HFF-Myc (cell line): ENCODE measurements at places on chromosomes 1 and 21.
A peak's percentile ranks its signal among the peaks of the same experiment; 100 is the strongest.

DNA sequence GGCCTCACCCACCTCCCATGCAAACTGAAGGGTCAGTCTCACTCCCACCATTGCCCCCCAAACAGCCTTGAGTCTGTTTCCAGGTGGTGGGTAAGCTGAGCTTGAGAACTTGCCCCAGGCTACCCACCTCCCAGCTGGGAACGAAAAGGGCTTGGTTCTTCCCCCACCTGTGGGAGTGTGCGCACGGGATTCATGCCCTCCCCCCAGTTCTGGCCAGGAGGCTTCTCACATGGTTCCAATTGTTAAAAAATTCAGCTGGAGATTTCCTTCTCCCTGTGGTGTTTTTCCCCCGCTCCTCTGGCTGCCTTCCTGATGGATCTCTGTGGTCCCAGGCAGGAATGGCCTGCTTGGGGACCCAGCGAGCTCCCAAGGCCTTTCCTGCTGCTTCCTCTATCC is 81.8 kb upstream of the C21orf91 start:
- DNase-seq, result no peak

GRCh38 chr1:241411056-241411775 is 54.2 kb upstream of the RGS7 start:
- DNase-seq, result no peak

- DNase-seq, result peak; percentile 71
These were observed 897 bp downstream of the EPHX4 start for GRCh38 chr1:92030656-92031107.

DNA sequence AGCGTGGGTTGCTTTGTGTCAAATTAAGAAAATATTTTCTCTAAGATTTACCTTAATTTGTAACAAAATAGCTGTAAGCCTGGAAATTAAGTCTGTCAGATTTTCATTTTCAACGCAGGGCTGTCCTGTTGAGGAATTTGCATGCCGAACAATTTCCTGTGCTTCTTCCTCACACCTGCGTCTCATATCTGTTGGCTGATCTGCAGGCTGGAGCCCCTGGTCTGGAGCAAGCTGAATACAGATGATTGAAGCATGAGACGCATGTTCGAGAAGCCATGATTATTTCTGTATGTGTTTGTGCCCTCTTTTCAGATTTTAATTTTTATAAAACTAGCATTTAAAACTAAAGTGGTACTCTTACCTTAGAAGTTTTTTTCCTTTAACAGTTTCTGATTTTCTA is 9.8 kb downstream of the MIXL1 start:
- no peak for DNase-seq

GRCh38 chr21:39632796-39633442 is 20.2 kb downstream of the B3GALT5 start:
- peak; percentile 36 for DNase-seq

GRCh38 chr1:89525169-89525855 is 683 bp downstream of the LRRC8B start:
- DNase-seq, result no peak

- no peak for DNase-seq
These were observed 64.2 kb downstream of the HLX start for GRCh38 chr1:220943319-220943996.

GRCh38 chr21:36479415-36480402 is at the start of gene CLDN14:
CLDN14 (minus strand) TSS chr21:36480122; CDS start chr21:36461695, 18,427 bp downstream.
- no peak for DNase-seq

DNA sequence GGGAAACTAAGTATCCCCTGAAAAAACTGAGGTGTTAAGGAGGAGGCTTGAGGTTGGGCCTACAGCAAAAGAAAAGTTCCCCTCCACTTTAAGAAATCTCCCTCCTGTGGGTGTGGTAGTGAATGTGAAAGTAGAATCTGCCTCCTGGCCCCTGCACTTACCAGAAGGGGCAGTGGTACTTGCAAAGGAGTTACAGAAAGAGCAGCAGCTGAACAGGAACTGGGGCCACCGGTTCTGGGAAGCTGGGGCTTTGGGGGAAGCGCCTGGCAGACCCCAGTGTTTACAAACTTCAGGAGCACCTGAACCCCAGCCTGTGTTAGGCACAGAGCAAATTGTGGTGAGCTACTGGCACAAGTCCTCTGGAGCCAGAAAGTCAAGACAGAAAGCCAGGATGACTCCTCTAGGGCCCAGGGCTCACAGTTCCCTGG is 250.2 kb upstream of the FGGY start:
- DNase-seq, result no peak

DNA sequence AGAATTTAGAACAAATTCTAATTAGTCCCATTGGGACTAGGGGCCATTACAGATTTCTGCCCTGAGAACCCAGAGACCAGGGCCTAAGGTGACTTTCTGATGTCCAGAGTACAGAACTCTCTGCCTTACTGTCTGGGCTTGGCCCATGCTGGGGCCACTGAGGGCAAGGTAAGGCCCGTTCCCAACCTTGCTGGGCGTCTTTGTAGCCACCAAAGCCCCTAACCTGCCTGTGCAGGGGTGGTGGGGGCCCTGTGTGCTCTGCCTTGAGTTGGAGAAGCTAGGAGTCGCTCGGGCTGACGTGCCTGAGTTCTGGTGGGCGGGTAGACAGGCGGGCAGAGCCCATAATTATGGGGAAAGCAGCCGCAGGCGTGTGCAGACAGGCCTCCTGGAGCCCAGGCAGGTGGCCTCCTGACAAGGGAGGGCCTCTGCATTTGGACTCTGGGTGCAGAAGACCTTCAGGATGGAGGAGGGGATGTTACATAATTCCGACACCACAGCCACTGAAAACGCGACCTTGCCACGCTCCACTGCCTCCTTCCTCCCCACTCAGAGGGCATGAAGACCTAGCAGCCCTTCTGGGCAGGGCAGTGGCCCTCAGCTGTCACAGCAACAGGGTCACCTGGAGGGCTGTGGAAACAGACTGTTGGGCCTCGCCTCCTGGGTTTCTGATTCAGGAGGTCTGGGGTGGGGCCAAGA is 239.9 kb upstream of the TMEM51 start:
- no peak for DNase-seq

DNA sequence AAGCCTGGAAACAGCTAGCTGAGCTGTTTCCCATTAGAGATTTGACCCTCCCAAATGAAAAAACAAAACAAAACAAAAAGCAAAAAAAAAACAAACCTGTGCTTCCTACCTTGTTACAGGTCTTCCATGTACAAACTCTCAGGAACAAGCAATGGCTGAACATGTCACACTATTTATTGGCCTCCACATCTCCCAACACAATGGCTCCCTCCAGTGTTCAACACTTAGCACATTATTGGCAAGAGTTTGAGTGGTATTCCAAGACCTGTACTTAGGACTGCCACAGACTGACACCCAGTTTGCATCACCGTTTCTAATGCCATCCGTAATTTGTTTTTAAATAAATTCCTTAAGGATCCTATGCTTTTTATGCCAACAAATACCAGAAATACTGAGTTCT is 195.0 kb upstream of the OLFM3 start:
- DNase-seq, result no peak

GRCh38 chr1:92483610-92484471 is 2.9 kb downstream of the GFI1 start:
- DNase-seq, result no peak

GRCh38 chr21:25970254-25970930 is 200.2 kb downstream of the APP start:
- no peak for DNase-seq

DNA sequence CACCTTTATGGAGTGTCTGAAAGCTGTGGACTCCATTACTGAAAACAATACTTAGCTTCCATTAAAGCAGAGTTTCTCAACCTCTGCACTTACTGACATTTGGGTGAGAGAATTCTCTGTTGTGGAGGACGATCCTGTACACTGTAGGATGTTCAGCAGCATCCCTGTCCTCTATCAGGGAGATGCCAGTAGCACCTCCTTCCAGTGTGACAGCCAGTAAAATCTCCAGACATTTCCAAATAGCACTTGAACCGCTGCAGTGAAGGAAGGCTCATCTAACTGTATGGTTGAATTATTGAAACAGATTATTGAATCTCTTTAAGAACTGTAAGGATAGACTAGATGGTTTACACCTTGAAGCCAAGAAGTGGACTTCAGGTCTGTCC is 3.1 kb downstream of the PRDM2 start:
- DNase-seq, result no peak

GRCh38 chr1:244305776-244306341 is 145.8 kb downstream of the ADSS2 start:
- DNase-seq, result no peak

- no peak for DNase-seq
These were observed 1.7 kb upstream of the TRIM67 start for GRCh38 chr1:231159963-231160761.

GRCh38 chr1:110875216-110875731 is 2.3 kb downstream of the CD53 start:
- no peak for DNase-seq

DNA sequence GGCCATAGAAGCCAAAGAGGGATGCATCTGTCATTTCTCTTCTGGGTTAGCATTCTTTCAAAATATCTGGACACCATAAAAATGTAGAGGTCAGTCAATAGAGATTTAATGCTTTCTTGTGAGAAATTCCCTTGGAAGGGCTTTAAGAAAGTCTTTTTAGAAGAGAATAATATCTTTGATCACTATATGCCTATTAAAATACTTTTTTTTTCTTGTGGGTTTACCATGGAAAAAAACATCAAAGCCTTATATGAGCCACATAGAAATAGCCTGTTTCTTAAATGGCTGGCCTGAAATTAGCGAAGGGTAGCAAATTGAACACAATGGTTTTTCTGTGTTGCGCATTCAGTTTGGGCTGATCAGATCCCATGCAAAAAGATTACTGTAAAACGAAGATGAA is 36.8 kb downstream of the BACE2 start:
- DNase-seq, result no peak

- peak; percentile 65 for DNase-seq
These were observed at the start of gene UHMK1 for GRCh38 chr1:162497723-162498495. UHMK1 (plus strand) TSS chr1:162497818; CDS start chr1:162498001, 183 bp downstream.

- DNase-seq, result no peak
These were observed 445.3 kb upstream of the LRRC7 start for GRCh38 chr1:69122373-69122772.

GRCh38 chr1:200437556-200438203 is 27.8 kb upstream of the ZNF281 start:
- DNase-seq, result no peak

GRCh38 chr1:90838720-90839119 is 121.6 kb upstream of the BARHL2 start:
- no peak for DNase-seq

GRCh38 chr21:38354231-38354630 is 97.4 kb downstream of the KCNJ15 start:
- DNase-seq, result no peak

DNA sequence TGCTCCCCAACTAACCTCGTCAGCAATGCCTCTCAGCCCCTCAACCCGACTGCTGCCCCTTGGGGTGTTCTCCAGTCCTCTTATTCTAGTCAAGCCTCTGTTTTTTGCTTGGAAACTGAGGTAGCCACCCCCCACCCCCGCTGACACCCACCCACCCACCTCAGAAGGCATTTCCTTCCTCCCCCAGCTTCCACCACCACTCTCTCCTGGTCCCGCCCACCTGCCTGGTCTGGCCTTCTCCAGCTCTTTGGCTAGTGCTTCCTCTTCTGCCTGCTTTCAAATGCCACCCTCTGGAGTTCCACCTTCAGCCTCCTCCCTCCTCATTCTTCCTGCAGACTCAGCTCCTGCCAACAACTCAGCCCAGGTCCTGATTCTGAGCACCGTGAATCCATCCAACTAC is 35.3 kb downstream of the OLFML2B start:
- DNase-seq, result no peak

DNA sequence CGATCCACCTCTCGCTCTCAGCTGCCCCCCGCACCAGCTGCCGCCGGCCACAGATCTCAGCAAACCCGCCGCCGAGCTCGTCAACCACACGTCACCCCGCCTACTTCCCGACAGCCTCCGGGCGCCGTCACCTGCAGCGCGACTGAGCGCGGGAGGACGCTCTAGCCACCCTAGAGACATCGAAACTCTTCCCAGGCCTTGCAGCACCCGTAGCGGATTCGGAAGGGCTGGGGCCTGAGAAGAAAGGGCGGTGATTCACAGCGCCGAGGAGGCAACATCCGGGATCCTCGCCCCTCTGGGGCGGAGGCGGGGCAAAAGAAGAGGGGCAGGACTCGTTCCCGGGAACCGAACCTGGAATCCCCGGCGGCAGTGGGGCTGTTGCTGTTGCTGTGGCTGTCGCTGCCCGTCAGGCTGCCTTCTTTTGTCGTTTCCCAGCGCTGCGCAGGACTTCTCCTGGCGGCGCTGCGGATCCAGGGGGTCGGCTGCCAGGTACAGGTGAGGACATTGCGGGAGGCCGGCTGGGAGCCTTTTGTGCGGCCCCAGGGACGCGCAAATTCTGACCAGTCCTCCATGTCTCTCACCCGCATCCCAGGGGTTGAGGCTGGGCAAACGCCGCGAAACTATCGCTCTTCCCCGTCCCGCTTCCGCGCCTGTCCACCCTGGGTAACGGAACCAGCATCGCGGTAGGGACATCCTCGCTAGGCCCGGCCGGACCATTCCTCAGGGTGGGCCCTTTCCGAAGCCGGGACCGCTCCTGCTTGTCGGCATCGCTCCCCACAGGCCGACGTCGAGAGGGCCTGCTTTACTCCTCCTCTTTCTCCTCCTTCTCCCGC is at the start of the genes RO60 and UCHL5:
TSS of gene RO60 (plus strand) at position 331 of the 833 bp plus-strand sequence. CDS start 9,443 bp downstream, outside the sequence.
TSS of gene UCHL5 (minus strand) at position 79 of the 833 bp plus-strand sequence. CDS start 100 bp downstream, outside the sequence.
- DNase-seq, result peak; percentile 94

GRCh38 chr21:37762606-37763005 is 153.7 kb downstream of the KCNJ6 start:
- no peak for DNase-seq
